HS-5 (cell line): ENCODE measurements at places on chromosomes 7 and 10.

DNA sequence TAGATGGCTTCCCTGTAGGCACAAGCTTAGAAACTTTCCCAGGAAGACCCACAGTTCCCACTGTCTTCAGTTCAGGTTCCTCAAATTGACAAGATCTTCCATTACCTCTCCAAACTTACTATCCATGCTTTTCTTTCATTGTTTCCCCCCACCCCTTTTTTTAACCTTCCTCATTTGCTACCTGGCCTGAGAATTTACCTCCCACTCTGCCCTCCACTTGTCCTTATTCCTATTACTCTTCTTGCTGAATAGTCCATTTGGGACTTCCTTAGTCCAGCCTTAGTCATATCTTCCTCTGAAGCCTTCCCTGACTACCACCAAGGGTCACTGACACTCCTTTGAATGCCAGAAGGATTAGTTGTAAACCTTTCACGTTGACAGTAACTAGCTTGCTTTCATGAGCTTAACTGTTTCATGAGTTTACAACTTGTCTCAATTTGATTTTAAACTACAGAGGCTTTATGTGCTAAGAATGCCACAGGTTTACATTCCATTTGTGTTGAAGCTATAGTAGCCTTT lies 1.2 kb upstream of the CALU start:
- DNase-seq, result peak; percentile 64

- peak; percentile 19 for DNase-seq
Measured at GRCh38 chr7:133436014-133436428, 183.1 kb downstream of the EXOC4 start.

DNA sequence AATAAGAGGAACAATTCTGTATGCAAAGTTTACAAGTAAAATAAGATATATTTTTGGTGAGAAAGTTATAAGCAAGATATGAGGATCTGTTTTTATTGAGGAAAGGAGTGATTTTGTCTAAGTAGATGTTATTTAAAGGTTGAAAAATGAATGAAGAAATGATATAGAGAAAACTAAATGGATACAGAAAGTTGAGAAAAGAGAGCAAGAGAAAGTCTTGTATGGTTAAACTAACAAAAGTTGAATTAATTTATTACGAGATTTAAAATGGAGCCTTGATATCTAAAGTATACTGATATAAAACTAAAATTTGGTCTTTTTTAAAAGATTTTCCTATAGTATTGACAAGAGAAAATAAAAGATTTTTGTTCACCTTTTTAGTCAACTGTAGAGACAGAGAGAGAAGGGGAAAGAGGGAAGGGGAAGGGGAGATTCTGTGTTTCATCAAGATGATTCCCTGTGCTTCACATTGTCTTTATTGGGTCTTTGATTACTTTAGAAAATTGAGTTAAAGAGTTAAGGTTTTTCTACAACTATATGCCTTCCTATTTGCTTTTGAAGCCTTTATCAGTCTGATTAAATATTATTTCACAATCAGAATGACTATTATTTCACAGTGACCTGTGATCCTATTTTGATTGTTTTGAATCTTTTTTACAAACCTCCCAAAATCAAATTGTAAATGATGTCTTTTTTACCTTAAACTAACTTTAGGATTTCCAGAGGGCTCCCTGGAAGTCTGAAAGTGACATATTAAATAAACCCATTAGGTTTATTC lies 10.7 kb downstream of the SHTN1 start:
- no peak for DNase-seq

DNA sequence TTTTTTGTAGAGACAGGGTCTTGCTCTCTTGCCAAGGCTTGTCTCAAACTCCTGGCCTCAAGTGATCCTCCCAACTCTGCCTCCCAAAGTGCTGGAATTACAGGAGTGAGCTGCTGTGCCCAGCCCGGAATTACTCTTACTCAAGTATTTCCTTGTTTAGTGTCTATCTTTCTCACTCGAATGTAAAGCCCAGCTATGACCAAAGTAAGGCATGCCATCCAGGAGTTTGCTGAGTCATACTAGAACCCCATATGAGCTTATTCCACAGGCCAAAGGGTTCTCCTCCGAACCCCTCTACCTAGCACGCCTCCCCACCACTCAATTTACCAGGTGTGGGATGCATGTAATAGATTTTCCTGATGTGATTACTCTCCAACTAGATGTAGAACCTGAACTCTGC lies 166.6 kb upstream of the AUTS2 start:
- DNase-seq, result no peak

GRCh38 chr10:13068071-13068470 lies 31.9 kb upstream of the OPTN start:
- DNase-seq, result no peak

DNA sequence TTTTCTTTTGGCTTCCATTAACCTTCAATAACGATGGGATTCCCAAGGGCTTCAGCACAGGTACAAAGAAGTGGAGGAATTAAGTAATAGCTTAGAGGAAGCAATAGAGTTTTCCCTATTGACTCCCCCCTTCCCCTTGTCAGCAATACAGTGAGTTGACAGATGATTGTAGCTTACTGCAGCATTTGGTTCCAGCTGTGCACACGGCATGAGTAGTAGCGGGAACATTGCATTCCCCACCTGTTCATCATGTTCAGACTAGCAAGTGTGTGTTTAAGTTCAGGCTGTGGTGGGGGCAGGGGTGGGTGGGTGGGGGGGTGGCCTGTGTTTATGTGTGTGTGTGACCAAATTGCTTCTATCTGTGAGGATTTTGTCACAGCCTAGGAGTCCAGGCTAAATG lies 4.6 kb upstream of the ADRA2A start:
- no peak for DNase-seq

- no peak for DNase-seq
Measured at GRCh38 chr7:391961-392524, 102.1 kb downstream of the FOXL3 start.

- DNase-seq, result no peak
Measured at GRCh38 chr7:151410405-151411390, 860 bp upstream of the WDR86 start.

DNA sequence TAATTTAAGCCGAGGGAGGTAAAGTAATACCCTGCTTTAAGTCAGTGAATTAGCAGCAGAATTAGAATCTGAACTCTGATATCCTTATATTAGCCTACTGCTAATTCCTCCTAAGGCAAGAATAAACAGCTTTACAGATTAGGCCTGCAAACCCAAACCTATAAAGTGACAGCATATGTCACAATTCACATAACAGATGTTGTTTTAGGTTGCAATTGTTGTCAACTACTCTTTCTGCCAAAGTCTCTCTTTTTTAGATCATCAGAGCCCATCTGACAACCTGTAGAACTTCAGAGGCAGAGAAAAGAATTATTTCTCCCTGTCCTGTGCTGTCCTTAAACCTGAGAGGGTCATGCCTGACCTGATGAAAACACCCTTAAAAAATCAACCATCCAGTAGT lies 167.2 kb downstream of the PRKG1 start:
- DNase-seq, result no peak

- no peak for DNase-seq
Measured at GRCh38 chr7:18283045-18283444, 212.5 kb upstream of the HDAC9 start.

DNA sequence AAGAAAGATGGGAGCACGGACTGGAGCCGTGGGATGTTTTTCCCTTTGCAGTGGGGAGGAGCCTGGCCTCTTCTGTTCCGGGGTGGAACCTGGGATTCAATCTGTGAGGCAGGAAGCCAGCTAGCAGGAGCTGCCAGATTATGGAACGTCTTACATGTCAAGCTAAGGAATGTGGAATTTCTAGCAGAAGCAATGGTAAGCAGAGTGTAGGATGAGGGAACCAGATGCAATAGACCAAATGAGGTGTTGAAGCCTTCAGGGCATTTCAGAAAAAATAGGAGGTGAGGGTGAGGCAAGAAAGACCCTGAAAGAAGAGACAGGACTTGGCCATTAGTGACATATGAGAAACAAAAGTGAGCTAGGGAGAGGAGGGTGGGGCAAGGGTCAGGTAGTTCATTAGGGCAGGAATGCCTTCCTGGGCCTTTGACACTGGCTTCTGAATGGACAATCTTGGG lies 105.5 kb downstream of the CHN2 start:
- peak; percentile 48 for DNase-seq

DNA sequence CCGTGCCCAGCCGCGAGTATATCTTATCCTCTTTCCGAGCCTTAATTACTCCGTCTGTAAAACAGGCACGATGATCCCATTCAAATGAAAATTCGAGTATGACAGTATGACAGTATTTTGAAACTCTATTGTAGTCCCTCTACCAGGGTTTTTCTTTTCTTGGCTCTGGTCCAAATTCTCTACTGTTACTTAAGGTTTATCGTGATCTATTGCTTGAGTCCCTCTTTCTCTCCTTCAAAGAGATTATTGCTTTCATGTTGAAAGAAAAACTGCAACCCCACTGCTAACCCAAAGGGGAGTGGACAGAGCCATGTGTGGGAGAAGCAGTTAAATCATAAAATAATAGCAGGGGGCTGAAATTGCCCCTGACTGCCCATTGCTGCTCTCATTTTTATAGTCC lies 1156.6 kb upstream of the AUTS2 start:
- no peak for DNase-seq

- no peak for DNase-seq
Measured at GRCh38 chr10:130631142-130632096, 495.2 kb downstream of the GLRX3 start.

GRCh38 chr7:13777242-13777641 lies 212.2 kb downstream of the ETV1 start:
- no peak for DNase-seq

- no peak for DNase-seq
Measured at GRCh38 chr7:105098863-105099515, 85.0 kb downstream of the KMT2E start.

DNA sequence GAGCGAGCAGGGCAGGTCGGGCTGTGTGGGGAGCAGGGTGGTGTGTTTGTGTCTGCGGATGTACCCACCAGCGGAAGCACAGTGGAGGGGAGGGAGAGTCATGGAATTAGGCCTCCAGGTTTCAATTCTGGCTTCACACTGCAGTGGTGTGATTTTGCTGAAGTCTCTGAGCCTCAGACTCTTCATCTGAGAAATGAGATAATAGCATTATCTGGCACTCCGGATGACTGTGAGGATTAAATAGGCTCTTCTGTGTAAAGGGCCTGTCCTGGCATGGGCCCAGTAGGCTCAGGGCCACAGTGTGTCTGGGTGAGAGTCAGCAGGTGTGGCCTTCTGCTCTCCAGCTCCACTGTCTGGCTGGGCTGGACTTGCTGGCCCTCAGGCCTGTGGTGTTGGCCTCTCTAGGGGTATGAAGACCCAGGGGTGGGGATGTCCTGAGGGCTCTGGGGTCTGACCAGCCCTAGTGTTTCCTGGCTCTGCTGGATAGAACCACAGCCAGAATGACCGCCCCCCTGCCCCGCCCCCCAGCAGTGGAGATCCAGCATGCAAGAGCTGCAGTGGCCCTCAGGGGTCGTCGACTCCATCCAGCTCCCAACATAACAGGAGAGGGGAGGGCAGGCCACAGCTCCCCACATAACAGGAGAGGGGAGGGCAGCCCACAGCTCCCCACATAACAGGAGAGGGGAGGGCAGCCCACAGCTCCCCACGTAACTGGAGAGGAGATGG lies 178.6 kb downstream of the RPS24 start:
- DNase-seq, result no peak

- no peak for DNase-seq
Measured at GRCh38 chr7:51026341-51026740, 243.6 kb upstream of the GRB10 start.

GRCh38 chr10:15802375-15802949 lies 57.8 kb downstream of the MINDY3 start:
- no peak for DNase-seq

- DNase-seq, result no peak
Measured at GRCh38 chr10:132206806-132207535, 20.2 kb downstream of the DPYSL4 start.
